ENCODE measurements at places on chromosomes 12 and 14. TPM values are rescaled to one million over a fixed set of nuclear protein-coding genes. Genes with fewer than 3 reads are reported as not detected.

Gene CD163
- not detected for total RNA-seq

Gene GSC
- not detected for total RNA-seq

Gene MYH6
- total RNA-seq: not detected

Gene DTX1
- total RNA-seq: 0.03 TPM

Gene SYT1
- 25.2 TPM for total RNA-seq

Gene FAM186B
- 0.40 TPM for total RNA-seq

Gene DCN
- 72.0 TPM for total RNA-seq

Gene EMP1
- total RNA-seq: 65.7 TPM

Gene FGD6
- 9.8 TPM for total RNA-seq

Gene BHLHE41
- 6.1 TPM for total RNA-seq

Gene CCDC60
- not detected for total RNA-seq

Gene CD69
- not detected for total RNA-seq

Gene RNASE7
- not detected for total RNA-seq

Gene EFCAB11
- 3.4 TPM for total RNA-seq

Gene DACT1
- total RNA-seq: 43.4 TPM

Gene SLC25A47
- total RNA-seq: 0.07 TPM

Gene LMNTD1
- 0.63 TPM for total RNA-seq

Gene PLEKHD1
- 0.07 TPM for total RNA-seq

Gene VWF
- 0.92 TPM for total RNA-seq

Gene LPAR5
- total RNA-seq: not detected

Gene SRRM4
- not detected for total RNA-seq

Gene CHMP4A
- 21.8 TPM for total RNA-seq

Gene CLEC7A
- not detected for total RNA-seq

Gene MSRB3
- 91.8 TPM for total RNA-seq

Gene TMEM121
- total RNA-seq: 8.9 TPM
